ENCODE measurements at places on chromosomes 11 and 22.

DNA sequence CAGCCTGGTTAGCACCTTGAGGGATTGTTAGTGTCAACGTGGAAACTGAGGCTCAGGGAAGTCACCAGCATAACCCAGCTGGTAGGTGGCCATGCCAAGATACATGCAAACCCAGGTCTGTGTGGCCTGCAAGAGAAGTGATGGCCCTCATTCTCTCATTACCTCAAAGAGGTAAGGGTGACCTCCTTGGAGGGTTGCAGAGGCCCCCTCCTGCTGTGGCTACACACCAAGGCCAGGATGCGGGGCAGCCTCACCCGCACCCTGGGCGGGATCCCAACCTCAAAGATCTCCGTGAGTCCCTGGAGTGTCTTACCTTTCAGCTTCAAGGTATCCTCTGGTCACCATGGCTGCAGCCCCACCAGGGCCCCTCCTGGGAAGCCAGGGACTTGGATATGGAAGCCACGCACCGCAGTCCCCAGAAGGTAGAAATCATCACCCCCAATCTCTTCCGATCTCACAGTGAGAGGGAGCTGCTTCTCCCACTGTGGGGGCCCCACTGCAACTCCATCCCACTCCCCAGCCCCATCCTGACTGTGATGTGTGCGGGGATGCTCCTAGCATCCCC, 95.4 kb downstream of the MORC2 start:
- DNase-seq, result no peak

GRCh38 chr11:32511926-32512325, 71.7 kb upstream of the EIF3M start:
- no peak for DNase-seq

GRCh38 chr11:128188346-128189004, 398.9 kb downstream of the ETS1 start:
- no peak for DNase-seq

- peak; percentile 54 for DNase-seq
These were observed 1179.0 kb downstream of the LRRC4C start for GRCh38 chr11:40280159-40281051.

GRCh38 chr11:56636861-56637260, 5.4 kb downstream of the OR5AP2 start:
- no peak for DNase-seq

GRCh38 chr11:48058064-48058463, 77.7 kb downstream of the PTPRJ start:
- DNase-seq, result no peak

DNA sequence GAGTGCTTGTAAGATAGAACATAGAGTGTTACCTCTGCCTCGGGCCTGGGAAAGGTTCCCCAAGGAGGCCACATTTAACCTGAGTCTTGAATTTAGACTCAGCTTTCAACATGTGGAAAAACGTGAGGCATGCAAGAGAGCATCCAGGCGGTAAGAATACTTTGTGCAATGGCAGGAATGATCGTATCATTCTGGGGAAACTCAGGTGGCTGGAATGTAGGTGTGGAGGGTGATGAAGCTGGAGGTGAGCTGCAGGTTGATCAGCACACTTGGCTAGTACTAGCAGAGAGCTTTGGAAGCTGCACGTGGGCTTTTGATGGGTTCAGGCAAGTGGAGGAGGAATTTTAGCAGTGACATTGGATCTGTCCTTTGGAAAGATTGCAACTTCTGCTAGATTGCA, 270.3 kb upstream of the RAG2 start:
- DNase-seq, result no peak

DNA sequence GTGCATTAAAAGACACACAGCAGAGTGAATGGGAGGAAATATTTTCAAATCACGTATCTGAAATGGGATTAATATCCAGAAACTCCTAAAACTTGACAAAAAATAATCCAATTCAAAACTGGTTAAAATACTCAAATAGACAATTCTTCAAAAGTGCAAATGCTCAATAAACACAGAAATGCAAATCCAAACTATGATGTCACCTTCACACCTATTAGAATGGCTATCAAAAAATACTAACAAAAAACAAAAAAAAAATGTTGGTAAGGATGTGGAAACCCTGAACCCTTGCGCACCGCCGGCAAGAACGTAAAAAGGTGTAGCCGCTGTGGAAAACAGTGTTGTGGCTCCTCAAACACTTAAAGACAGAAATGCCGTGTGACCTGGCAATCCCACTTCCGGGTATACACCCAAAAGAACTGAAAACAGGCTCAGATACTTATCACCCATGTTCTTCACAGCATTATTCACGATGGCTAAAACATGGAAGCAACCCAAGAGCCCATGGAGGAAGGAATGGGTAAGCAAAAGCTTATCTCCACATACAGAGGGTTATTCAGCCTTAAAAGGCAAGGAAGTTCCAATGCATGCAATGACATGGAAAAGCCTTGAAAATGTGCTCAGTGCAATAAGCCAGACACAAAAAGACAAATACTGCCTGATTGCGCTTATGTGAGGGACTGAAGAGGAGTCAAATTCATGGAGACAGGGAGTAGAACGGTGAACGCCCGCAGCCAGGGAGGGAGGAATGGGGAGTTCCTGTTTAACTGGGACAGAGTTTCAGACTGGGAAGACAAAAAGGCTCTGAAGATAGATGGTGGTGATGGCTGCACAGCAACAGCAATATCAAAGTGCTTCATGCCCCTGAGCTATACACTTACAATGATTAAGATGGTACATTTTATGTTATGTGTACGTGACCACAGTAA, 19.6 kb downstream of the BRD1 start:
- DNase-seq, result no peak
